ENCODE measurements at places on chromosomes 11 and 22.

DNA sequence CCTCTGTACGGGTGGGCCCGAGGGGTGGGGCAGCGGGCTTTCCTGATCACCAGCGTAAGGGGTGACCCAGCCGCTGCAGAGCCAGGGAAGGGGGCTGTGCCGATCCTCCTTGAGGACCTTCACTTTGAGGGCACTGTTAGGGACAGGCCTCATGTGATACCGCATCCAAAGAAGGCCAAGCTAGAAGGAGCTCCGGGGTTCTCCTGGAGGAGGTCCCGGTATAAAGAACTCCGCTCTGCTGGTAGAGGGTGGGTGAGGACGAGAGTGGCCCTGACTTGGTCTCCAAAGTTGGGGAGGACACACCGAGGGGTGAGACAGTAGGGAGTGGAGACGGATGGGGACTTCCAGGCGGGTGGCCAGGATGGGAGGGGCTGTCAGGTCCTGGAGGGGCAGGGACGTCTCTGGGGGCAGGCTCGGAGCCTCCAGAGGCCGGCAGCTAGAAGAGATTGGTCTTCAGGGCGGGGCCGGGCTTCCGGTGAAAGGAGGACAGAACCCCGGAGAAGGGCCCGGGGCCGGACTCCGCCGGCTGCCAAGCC is 4.6 kb downstream of the PHOX2A start:
- no peak for DNase-seq

GRCh38 chr11:119594639-119595249 is 134.3 kb downstream of the NECTIN1 start:
- DNase-seq = no peak

- no peak for DNase-seq
Observed at GRCh38 chr11:58776891-58777710, 45.4 kb upstream of the GLYAT start.

DNA sequence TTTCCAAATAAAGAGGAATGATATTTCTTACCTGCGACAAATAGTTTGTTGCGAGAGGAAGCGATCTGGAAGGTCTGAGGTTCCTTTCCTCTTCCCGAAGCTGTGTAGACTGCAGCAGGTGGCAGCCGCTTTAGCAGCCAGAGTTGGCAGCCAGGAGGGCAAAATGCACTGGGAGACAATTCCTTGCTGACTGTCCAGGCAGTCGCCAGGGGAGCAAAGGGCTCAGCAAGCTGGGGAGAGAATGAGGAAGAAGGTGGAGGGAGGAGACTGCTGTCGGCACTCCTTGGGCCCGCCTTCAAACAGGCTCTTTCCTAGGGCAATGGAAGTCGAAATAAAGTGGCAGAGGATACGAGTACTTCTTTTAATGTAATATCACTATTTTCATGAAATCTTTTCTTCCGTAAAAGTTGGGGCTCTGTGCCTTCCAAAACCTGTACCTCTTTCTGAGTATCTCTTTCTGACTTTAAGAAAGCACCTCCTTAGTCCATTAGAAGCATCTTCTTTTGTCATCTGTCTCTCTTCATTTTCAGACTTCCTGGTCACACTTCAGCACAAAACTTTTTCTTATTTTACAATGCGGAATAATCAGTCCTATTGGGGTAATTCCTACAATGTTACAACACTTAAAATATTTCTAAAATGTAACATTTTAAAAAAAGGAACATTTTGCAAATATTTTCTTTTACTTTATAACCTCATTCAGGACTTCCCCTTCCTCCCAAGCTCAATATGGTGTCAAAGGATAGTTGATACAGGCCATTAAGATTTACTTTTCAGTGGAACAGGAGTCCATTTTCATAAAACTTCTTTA is at the start of gene IL18:
IL18 (minus strand) TSS at position 220 of the 811 bp plus-strand sequence. CDS start 9,041 bp downstream, outside the sequence.
- DNase-seq = no peak

- no peak for DNase-seq
Observed at GRCh38 chr22:33539902-33540751, 380.1 kb downstream of the LARGE1 start.

DNA sequence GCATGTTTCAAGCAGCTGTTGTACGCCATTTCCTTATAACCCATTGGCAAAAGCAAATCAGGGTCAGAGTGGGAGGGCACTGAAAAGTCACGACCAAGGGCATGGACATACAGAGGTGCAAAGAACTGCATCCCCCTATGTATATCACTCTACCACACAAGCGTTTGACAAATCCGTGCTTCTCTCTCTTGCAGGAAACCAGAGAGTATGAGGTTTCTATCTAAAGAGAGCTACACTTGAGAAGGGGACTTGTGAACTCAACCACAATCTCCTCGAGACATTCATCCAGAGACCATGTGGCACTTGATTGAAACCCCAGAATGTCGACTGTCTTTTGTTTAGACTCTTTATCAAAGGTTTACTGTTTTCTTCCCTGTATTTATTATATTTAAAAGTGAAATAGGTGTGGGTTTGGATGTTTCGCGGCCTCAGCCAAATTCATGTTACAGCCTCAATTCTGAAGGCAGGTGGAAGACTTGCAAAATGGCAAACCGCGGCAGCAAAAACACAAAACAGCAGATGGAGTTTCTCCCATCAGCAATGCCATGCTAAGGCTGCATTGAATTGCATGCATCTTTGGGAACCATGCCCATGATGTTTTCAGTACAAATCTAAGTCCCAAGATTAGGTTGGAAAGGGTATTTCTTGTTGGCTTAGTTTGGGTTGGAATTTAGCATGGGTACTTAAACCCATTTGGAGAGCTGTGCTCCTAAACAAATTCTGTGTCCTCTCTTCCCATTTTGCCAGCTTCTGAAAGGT is 48.8 kb upstream of the ASPHD2 start:
- DNase-seq = no peak

- DNase-seq = no peak
Observed at GRCh38 chr11:130217133-130218031, 57.8 kb downstream of the ST14 start.

GRCh38 chr22:25748140-25748539 is 6.2 kb downstream of the MYO18B start:
- DNase-seq = no peak

- no peak for DNase-seq
Observed at GRCh38 chr11:1445741-1446445, 40.7 kb downstream of the MOB2 start.
